ENCODE measurements at places on chromosomes 13 and 19.

GRCh38 chr13:37669845-37670244, 71.3 kb upstream of the POSTN start:
- no peak for DNase-seq

GRCh38 chr13:46717856-46718255, 79.1 kb downstream of the ESD start:
- DNase-seq: no peak

- no peak for DNase-seq
These were observed 465.9 kb upstream of the ATXN8OS start for GRCh38 chr13:69641773-69642172.

GRCh38 chr19:7217861-7218260, 76.4 kb downstream of the INSR start:
- no peak for DNase-seq

- peak; percentile 86 for DNase-seq
These were observed 29.3 kb upstream of the NANOS3 start for GRCh38 chr19:13847407-13848339.

DNA sequence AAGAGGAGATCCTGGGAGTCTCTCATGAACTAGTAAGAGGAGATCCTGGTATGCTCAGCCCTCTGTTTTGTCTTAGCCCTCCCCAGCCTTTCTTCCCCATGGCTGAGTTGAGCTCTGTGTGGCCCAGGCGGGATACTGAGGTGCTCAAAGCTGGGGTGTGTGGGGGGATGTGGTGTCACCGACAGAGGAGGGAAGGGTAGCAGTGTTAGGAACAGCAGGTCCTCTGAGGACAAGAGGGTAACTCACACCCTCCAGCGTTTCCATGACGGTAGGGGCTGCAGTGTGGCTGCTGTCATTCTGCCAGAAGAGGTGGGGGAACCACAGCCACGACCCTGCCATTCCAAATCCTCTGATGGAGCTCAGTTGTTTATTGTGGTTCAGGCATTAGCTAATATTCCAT, 691 bp downstream of the KIR2DL4 start:
- no peak for DNase-seq

DNA sequence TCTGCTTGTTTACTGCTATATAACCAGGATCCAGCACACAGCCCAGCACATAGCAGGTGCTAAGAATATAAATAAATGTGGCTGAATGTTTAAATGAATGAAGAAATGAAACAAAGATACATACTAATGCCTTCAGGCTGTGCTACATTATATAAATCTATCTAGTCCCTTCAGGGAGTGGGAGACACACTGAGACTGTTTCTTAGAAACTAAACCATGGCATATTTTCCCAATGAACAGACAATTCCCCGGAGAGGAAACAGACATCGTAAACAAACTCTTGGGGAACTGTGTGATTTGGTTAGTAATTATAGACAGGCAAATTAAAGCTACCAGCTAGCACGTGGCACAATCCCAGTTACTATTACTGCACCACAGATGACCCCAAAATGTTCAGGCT, 9.7 kb upstream of the FEM1A start:
- DNase-seq: no peak

- DNase-seq: no peak
These were observed 8.1 kb downstream of the STK11 start for GRCh38 chr19:1213391-1214286.

GRCh38 chr13:68027306-68027705, 797.2 kb upstream of the PCDH9 start:
- no peak for DNase-seq

DNA sequence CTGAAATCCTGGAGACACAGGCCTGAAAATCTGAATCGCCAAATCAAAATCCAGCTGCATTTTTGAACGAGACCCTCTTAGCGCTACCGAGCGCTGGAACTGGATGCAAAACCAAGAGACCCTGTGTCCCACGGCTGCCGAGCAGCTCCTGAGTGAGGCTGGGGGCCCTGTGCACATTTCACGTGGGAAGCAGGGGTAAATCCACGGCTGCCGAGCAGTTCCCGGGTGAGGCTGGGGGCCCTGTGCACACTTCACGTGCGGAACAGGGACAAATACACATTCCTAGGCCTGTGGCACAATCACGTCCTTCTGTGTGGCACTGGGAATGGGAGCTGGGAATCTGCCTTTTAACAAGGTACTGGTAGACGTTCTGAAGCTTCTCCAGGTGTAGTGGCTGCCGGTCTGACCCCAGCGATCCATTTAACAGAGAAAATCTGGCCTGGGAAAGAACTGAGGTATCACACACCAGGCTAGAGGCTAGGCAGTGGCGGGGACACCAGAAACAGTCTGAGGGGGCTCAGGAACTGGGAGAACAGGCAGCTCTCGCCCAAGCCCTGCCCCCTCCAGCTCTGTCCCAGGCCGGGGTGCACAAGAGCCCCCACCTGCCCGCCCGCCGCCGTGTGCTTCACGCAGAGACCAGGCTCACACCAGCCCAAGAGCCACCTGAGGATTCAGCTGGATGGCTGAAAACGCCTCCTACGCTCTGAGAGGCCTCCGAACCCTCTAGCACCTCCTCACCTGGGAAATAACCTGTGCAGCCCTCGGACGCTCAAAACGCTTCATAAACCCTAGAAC, 11.0 kb upstream of the C2CD4C start:
- DNase-seq: no peak

GRCh38 chr13:51767100-51767499, 36.9 kb downstream of the DHRS12 start:
- no peak for DNase-seq

DNA sequence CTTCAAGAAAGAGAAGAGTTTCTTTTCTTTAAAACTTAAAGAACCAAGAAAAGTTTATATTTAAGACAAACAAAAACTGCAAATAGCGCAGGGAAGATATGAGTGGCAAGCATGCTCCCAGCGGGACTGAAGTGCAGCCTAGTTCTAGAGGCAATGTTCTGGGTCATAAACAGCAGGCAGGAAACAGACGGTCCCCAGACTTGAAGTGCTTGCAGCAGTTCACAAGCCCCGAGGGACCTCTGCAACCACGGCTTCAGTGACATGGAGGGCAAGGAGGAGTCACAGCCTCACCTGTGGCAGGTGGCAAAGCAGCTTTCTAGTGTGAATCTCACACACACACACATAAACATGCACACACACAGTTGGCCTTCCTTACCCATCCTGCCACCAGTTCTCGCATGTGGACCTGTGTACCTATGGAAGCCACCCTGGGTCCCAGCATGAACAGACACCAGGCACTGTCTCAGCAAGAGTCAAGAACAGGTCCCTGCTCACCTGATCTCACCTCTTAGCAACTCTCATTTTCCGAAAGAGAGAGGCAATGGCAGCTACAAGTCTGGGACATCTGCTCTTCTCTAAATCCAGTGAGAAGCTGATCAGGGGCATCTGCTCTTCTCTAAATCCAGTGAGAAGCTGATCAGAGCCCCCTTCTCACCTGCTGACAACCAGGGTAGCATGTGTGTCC, 162.0 kb downstream of the EFNB2 start:
- no peak for DNase-seq

- DNase-seq: no peak
These were observed 67.7 kb upstream of the SERP2 start for GRCh38 chr13:44305917-44306370.

- DNase-seq: no peak
These were observed 10.2 kb upstream of the JSRP1 start for GRCh38 chr19:2266183-2266993.

DNA sequence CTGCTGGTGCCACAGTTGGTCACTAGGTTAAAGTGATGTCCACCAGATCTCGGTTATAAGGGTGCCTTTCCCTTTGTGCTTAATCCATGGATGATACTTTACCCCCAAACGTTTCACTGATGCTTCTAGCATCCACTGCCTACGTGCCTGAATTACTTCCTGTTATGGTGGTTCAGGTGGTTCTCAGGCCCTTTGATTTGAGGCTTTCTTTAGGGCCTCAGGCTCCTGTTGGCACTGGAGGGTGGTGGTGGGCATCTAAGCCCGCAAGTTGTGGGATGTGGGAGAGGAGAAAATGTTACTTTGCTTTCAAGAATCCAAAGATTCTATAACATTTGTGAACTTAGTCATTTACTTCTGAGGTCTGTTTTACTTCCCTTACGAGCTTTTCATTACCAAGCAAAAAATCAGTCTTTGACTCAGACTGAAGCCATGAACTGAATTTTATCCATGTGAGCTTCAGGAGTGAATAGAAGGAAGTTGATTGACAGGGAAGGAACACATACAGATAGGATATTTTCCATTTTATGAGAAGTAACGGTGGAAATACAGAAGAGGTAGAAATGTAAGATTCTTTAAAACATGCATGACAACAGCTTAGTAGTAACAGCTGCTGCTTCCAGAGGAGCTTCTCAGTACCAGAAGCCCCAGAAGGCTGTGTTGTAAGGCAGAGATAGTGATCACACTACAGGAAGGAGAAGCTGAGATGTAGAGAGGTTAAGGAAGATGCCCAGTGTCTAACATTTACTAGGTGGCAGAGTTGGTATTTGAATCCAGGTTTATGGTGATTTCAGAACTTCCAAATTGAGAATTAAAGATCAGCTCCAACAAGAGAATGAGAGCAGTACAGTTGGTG, 65.0 kb downstream of the ARHGEF7 start:
- no peak for DNase-seq

DNA sequence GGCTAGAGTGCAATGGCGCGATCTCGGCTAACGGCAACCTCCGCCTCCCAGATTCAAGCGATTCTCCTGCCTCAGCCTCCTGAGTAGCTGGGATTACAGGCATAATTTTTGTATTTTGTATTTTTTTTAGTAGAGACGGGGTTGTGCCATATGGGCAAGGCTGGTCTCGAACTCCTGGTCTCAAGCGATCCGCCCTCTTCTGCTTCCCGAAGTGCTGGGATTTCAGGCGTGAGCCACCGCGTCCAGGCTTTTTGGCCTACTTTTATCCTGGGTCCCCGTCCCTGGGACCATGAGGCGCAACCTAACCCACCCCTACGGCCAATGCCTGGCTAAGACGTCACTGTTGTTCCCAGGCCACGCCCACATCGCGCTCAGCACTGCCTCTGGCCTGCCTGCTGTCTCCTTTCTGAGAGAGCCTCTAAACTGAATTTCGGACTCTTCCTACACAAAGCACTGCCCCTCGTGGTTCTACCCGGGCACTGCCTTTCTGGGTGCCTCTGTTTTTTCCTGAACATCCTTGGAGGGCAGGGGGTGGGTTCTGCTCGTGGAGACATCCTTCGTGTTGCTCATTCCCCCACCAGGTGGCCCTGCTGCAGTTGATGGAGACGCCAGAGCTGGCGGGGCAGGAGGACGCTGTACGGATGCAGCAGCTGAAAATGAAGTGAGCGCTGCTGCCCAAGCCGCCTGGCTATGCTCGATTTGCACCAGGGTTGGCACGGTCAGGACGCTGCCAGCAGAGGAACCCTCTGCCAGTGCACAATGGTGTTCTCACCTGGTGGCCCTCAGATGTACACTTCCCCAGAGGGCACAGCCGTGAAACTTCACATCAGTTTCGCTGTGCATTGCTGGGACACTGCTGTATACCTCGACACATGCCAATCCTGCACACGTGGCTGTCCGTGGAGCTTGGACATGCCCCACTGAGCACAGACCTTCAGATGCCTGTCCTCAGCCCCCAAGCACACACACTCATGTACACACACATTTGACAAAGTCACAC, 2.0 kb downstream of the REX1BD start:
- no peak for DNase-seq

GRCh38 chr19:55352040-55352439, 2.5 kb downstream of the COX6B2 start:
- peak; percentile 67 for DNase-seq

GRCh38 chr19:35488677-35489076, 1.6 kb downstream of the KRTDAP start:
- DNase-seq: no peak

- no peak for DNase-seq
These were observed 641.0 kb downstream of the FGF9 start for GRCh38 chr13:22311734-22312404.

- no peak for DNase-seq
These were observed 6.0 kb downstream of the SPRED3 start for GRCh38 chr19:38394488-38394887.

DNA sequence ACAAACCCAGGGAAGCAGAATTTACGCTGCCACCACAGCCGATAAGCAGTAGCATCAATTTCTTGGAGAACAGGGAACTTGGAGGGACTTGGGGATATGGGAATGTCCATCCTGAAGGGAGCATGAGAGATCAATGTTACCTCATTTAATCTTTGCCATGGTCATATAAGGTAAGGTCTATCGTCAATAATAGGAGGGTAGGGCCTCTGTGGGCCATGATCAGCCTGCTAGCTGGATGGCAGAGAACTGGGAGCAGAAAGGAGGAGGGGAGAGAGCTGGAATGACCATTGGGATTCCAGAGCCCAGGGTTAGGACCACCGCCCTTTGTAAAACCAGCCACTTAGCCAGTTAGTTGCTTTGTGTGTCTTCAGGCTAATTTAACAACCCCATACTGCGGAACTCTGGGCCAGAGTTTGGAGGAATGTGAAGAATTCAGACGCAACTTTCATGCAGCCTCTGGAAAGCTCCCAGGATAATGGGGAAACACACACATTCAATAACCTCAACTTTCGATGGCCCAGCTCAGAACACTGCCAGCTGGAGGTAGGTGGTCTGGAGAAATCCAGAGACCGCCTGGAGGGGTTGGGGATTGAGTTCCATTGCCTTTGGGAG, 40.3 kb downstream of the ZNF557 start:
- DNase-seq: no peak

DNA sequence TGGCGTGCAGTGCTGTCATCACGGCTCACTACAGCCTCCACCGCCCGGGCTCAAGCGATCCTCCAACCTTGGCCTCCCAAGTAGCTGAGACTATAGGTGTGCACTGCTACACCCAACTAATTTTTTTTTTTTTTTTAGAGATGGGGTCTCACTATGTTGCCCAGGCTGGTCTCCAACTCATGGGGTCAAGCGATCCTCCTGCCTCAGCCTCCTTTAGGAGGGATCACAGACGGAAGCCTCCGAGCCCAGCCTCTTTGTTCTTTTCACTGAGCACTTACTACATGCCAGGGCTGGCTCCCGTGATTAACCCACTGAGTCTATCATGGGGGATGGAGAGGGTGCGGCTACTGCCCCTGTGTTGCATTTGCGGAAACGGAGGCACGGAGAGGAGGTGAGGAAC, 12.9 kb upstream of the CACTIN start:
- no peak for DNase-seq

GRCh38 chr13:73697166-73697565, 437.0 kb downstream of the KLF12 start:
- DNase-seq: no peak

All from LoVo (cell line).